ENCODE measurements at places on chromosomes 7 and 10.

DNA sequence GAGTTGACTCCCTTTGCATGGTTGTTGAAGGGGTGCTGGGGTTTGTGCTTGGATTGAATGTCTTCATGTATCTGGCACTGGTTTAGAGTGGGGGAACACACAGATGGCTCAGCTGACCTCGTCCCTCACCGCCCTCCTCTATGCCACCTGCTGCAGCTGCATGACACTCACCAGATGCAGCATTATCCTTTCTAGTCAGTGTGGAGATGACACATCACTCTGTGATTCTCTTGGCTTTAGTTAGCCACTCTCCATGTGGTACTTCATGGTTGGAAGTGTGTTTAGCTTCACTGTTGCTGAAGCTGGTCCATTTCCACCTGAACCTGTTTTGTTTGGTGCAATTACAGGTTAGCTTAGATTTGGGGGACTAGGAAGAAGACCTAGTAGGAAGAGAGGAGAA, 56.3 kb upstream of the BMPER start:
- DNase-seq = no peak

DNA sequence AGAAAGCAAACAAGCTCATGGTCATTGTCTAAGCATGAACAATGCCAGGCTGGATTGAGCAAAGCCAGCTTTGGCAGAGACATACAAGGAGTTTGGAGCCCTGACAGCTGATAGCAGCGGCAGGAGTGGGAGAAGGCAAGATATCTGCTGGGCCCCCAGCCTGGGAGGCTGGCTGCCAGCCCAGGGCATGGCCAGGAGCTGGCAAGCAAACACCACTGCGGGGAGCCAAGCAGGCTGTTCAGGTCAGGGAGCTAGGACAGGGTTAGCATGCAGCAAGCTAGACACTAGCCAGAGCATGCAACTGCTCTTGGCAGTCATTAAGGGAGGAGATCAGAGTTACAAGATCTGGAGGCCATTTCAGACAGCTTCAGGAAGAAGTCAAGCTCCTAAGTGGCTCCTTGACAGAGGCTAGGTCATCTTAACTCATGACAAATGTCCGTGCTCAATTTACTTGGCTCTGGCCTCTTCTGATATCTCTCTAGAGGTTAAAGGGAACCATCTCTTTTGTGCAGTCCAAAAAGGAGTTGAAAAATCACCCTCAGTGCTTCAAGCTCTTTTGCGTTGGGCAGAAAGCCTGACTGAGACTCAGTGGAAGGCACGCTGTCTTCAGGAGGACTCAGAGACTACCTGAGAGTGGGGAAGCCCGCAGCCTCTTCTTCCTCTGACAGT, 436.8 kb upstream of the C7orf33 start:
- no peak for DNase-seq

DNA sequence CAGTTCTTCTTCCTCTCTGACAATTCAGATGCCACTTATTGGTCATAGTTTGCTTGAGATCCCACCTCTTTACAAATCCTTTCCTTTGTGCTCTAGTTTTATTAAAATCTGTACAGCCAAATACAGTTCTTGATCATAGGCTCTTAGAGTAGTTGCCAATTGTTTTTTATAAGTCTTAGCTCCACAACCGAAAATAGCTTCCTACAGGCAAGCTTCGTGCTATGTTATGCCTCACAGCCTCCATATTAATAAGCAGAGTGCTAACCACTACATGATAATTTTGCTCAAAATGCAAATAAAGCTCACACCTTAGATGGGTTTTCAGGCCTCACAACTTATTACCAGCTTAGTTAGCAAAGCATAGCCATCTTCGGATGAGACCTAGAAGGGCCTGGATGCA, 688.9 kb downstream of the MAGI2 start:
- DNase-seq = no peak

GRCh38 chr10:15181576-15182156, 13.2 kb upstream of the NMT2 start:
- no peak for DNase-seq

GRCh38 chr7:106365252-106366005, 80.6 kb upstream of the NAMPT start:
- peak; percentile 39 for DNase-seq

DNA sequence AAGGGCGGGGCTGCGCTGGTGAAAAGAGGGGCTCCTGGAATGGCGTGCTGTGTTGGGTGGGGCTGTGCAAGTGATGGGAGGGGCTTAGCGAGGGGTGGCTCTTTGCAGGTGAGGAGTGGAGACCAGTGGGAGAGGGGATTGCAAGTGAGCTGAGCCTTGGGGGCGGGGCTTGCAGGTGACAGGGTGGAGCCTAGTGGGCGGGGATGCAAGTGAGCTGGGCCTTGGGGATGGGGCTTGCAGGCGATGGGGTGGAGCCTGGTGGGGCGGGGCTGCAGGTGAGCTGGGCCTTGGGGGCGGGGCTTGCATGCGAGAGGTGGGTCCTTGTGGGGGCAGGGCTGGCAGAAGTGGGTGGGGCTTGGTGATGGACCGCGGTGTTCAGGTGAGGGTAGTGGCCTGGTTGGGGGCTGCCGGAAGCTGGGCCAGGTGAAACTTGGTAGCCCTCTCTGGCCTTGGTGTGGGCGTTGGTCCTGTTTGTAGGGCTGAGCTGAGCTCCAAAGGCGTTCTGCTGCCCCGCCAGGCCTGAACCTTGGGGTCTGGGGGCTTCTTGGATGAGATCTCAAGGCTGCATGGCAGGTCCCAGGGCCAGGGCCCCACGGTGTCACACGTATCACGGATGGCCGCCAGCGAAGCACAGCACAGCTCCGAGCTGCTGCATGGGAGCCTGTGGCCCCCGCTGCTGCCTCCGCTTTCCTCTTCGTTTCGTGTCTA, 743 bp upstream of the PITRM1 start:
- DNase-seq = no peak

DNA sequence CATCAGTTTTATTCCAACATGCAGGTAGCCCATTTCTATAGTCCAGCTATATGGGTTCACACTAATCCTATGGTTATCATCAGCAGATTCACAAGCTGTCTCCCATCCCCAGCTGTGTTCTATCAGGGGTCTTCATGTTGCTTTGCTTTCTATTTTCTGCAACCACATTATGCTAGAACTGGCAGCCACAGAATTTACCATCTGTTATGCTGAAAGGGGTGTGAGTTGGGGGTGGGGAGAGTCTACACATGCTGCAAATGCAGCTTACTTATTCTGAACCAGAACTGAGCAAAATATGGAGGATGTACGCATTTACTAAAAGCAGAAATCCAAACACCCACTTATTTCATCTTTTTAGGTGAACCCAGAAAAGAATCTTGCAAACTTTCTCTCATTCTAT, 32.9 kb downstream of the SHTN1 start:
- DNase-seq = no peak

DNA sequence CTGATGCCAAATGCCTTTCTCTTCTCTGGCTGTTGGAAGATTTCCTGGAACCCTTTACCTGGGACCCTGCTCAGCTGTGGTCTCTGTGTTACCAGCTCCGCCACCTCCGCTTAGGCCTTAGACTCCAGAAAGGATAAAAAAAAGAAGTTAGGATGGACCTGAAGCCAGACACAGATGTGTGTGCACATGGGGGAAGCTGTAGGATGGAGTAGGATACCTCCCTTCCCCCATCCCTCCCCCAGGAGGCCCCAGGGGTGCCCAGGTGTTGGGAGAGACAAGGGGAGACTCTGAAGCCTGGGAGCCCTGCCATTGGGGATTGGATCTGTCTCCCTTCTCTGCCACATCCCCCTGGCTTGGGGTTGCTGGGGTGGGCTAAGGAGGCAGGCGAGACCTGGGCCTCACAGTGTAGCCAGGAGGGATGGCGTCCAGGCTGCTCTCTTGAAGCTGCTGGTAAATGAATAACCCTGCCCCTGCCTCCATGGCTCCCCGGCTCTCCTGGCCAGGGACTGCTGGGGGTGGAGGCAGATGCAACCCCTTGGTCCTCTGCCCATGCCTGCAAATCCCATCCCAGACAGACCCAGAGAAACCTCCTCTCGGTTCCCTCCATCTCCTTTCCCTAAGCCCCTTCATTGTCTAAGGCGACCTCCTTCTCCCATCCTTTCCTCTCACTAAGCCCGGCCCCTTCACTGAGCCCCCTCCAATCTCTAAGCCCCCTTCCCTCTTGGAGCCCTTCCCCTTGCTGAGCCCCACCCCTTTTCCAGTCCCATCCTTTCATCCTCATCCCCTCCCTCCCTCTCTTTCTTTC, 8.0 kb downstream of the CLDN3 start:
- no peak for DNase-seq

DNA sequence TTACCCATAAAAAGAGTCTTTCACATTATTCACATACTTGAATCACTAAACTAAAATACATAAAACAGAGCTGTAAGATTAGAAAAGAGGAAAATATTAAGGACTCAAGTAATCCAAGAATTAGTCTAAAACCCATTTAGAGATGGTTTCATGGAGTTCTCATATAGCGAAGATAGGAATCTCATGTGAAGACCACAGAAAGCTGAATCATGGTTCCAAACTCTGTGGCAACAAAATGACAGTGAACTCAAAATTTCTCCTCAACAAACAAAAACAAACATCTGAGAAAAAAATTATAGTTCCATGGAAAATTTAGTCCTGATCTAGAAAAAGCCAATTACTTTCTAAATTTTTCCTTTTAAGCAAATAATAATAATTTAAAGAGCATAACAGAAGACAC, 34.6 kb downstream of the BAZ1B start:
- DNase-seq = peak; percentile 34

DNA sequence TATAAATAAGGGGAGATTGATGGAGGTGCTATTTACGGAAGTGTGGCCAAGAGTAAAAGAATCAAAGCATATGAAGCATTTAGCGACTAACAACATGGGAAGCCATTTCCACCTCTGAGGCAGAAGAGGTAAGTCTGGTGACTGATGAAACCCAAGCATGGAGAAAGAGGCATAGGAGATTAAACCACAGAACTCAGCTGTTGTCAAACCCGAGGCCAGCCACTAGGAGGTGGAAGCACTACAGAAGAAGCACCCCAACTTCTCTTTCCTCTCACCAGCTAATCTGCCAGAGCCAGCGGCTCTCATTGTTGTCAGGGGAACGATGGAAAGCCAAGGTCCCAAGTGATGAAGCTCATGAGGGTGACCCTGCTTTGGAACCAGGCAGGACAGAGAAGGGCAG, 19.6 kb upstream of the CNTNAP2 start:
- peak; percentile 51 for DNase-seq

GRCh38 chr10:84267503-84268126, 22.8 kb downstream of the RGR start:
- DNase-seq = peak; percentile 77

DNA sequence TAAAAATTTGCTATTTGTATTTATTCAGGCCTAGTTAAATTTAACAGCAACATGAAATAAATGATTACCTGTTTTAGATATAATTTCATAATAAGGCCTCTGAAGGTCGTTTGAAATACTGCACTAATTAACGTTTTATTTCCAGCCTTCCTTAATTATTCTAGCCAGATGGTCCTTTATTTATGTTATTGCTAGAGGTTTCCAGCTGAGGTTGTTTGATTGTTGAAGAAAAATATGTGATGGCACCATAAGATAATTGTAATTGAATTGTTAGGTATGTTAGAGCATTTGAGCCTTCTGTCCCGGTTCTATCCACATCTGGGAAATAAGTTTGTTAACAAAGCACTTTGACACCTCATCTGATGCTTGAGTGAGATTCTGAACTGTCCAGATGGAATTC, 556.1 kb downstream of the ATRNL1 start:
- DNase-seq = no peak

DNA sequence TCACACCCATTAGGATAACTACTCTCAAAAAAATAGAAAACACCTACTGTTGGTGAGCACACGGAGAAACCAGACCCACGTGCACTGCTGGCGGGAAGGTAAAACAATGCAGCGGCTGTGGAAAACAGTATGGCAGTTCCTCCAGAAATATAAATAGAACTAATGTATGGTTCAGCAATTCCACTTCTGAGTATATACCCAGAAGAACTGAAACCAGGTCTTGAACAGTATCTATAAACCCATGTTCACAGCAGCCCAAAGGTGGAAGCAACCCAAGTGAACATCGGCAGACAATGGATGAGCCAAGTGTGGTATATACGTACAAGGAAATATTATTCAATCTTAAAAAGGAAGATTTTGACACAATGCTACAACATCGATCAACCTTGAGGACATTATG, 164.7 kb downstream of the ZMYND11 start:
- no peak for DNase-seq
